ENCODE measurements at places on chromosomes 16 and 17.

DNA sequence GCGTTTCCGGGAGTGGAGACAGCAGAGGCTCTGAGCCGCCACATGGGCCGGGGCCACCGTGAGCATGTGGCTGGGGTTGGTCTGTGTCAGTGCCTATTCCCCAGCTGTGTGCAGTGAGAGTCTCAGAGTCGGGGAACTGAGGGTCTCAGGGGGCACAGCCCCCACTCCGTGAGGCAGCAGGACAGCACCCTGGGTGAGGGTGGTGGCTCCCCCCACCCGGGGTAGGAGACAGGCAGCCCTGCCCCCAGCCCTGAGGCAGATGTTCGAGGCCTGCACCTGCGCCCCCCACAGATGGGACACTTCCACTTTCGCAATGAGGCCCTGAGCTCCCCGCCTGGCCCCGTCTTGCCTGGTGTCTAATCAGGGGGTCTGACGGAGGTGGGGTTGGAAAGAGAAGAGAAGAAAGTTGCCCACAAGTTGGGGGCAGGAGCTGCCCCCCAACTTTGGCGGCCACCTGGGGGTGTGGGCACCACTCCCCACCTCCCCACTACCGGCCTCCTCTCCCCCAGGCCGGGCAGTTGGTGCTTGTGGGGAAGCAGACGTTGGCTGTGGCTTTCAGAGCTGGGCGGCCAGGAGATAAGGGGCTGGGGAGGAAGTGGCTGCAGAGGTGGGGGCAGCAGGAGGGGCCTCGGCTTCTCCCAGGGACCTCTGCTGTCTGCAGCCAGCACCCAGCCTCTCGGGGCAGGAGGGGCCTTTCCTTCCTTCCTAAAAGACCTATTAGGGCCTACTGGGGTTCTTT, 1.8 kb upstream of the CBFA2T3 start:
- DNase-seq = peak; percentile 94

DNA sequence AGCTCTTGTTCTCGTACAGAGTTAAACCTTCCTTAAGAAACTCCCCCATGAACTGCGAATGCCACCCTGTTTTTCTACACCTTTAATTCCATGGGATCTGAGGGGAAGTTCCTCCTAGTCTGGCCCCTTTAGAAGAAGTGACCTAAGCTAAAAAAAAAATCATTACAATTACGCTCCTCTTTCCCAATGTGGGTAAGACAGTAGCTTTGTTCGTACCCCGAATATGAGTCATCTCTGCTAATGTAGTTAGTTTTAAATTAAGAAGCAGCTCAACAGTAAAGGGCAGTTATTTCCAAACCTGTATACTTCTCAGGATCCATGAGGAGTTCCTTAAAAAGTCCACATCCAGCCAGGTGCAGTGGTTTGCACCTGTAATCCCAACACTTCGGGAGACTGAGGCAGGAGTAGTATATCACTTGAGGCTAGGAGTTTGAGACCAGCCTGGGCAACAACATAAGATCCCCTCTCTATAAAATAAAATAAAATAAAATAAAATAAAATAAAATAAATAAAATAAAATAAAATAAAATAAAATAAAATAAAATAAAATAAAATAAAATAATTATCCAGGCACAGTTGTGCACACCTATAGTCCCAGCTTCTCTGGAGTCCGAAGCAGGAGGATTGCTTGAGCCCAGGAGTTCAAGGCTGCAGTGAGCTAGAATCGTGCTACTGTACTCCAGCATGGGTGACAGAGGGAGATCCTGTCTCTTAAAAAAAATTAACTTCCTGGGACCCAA, 26.1 kb downstream of the RCVRN start:
- DNase-seq = no peak

GRCh38 chr16:87970186-87970585, 19.0 kb downstream of the BANP start:
- DNase-seq = no peak

DNA sequence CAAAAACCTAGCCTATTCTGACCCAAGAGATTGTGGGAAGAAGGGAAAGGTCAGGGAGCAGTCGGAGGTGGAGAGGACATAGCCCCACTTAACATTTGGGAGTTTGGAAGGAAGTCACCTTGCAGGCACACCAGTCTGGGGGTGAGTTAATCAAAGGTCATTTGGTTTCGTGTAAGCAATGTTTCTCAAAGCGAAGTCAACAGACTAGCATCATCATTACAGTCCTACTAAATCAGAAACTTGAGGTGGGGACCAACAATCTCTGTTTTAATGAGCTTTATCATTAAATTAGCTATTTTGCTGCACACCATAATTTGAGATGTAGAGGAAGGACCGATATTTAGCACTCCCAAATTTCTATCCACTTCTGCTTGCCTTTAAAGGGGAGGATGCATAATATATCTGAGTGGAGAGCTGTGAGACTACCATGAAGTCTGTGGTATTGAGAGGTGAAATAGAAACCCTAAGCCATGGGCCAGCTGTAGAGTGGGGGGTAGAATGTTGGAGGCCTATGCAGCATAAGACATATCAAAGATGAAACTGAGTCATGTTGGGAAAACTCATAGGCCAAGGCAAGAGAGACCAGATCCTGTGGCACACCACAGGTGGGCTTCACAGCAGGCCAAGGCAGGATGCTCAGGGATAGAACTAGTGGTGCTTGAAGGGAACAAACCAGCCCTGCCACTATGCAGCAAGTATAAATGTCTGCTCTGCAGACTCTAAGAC, 141.7 kb upstream of the ANKFN1 start:
- no peak for DNase-seq

DNA sequence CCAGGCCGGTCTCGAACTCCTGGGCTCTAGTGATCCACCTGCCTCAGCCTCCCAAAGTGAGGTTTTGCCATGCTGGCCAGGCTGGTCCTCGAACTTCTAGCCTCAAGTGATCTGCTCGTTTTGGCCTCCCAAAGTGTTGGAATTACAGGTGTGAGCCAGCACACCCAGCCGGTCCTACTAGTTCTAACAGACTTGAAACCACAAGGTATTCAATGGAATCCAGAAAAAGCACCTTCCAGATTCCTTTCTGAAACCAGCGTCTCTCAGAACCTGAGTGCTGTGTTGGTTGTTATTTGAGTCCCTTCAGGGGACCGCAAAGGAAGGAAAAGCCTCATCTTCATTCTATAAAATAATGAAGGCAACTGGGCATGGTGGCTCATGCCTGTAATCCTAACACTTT, 4.1 kb downstream of the KRABD2 start:
- no peak for DNase-seq

DNA sequence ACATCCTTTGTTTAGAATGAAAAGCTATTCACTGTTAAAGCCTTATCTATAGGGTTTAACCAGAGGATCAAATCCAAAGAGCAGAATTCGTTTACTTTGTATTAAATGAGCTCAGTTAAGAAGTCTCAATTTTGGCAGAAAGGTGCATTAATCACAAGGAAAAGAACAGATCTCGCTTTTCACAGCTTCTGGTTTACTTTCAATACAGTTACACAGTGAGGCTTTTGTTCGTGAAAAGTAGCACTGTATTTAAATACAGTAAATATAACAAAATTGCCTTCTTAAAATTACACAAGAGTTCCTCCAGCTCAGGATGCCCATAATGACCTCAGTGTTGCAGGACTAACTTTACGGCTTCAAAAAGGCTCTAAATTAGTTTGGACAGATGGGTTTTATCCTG, 669.1 kb upstream of the SALL1 start:
- no peak for DNase-seq

DNA sequence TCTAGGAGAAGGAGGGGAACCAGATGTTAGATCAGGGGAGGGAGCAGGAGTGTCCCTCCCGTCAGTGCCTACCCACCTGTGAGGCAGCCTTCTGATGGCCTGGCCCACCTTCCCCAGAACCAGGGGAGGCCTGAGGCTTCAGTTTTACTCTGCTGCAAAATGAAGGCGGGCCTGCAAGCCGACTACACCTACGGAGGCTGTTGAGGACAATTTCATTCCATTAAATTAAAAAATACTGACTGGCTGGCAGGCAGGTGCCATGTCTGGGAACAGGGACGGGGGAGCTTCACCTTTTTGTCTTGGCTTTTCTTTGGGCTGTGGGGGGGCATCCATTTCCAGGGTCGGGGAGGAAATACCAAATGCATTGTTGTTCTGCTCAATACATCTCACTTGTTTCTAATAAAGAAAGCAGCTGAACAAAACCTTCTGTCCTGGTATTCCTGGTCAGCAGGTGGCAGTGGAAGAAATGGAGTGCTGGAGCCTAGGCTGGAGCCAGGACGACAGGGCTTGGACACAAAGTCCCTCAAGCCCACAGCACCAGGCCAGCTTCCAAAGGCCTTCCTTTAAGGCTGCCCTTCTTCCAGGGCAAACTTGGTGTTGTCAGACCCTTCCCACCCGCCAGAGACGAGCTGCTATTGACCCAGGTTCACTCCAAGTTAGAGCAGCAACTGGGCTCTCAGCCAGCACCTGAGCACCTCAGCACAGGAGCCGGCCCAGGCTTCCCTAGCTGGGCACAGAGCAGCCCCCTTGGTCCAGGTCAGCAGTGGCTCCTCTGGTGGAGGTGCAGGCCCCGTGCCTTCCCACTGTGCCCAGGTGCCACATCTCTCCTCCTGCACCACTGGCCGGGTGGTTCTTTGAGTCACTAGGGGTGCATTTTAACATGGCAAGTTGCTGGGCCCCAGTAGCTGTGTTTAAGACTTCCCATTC, 23.5 kb downstream of the PLCD3 start:
- no peak for DNase-seq

DNA sequence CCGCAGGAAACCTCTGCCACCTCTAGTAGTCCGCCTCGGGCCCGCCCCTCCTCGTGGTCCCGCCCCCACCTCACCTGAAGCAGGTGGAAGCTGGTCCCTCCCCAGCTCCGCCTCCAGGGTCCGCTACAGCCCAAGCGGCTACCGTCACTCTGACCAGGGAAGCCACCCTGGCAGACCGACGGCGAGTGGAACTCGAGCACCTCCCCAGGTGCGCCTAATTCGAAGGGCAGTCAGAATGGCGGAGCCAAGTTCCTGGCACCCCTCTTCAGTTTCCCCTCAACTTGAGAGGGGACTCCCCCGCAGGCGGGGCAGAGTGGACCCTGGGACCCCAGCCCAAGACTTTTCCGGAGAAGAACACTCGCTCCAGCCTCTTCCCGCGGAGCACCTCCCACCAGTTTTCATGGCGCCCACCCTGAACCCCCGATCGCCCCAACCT, 507 bp downstream of the FHOD1 start:
- no peak for DNase-seq

DNA sequence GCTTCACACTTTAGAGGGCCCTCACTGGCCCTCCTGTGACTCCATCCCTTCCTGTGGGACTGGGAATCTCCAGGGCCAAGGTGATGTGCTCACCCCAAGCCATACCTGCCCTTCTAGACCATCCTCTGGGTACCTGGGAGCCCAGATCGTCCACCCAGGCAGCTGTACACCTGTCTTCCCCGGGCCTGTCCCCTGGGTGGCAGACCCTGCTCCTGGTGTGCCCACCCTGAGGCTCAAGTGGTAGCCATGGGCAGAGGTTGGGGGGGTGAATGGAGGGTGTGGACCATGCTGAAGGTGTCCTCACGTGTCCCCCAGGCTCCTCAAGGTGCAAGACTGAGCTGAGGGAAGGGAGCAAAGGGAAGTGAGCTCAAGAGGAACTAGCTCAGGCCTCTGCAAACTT, 9.3 kb downstream of the CLEC10A start:
- no peak for DNase-seq

- DNase-seq = no peak
These were observed 233.3 kb downstream of the XYLT1 start for GRCh38 chr16:17237350-17237944.

DNA sequence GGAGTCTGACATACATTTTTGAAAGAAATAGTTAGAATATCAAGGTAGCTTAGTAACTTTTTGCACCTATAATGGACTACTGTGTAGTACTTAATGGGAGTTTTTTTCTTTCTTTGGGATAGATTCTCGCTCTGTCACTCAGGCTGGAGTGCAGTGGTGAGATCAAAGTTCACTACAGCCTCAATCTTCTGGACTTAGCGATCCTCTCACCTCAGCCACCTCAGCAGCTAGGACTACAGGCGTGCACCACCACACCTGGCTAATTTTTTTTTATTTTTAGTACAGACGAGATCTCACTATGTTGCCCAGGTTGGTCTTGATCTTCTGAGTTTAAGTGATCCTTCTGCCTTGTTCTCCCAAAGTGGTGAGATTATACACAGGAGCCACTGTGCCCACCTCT, 9.5 kb downstream of the TAOK1 start:
- DNase-seq = no peak
